ENCODE measurements at places on chromosomes 3 and 15. TPM values are rescaled to one million over a fixed set of nuclear protein-coding genes. Genes with fewer than 3 reads are reported as not detected.

DNA sequence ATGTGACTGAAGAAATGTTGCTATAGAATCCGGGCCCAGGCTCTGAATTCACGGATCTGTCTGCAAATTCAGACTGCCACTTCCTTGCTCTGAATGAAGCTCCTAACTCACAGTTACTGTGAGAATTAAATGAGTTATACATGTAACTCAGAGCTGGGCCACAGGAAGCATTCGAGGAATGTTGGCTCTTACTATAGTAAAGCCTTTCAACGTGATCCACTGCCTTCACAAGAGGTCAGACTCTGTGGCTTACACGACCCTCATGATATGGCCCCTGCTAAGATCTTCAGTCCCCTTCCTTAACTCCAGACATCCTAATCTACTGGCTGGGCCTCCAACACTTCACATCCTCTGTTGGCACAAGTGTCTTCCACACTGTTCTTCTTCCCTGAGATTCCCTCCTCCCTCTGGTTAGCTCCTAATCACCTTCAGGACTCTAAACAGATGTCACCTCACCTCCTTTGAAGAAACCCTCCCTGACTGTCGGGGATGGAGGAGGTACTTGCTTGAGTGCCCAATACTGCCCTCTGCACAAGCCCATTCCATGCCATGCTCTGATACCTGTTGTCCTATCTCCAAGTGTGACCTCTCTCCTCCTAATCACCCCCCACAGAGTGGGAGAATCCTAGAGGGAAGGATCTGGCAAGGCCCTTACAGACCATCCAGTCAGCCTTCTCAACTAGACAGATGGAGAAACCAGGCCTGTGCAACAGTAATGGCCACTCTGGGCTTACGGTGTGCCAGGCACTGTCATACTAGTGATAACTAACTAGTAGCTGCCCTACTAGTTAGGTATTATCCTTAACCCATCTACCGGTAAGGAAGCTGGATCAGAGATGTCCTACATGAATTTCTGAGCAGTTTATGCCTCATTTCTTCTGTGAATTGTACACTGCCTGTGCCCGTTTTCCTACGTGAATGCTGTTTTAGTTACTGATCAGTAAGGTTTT lies 1.3 kb downstream of the ACTR8 start:
- DNase-seq = no peak

DNA sequence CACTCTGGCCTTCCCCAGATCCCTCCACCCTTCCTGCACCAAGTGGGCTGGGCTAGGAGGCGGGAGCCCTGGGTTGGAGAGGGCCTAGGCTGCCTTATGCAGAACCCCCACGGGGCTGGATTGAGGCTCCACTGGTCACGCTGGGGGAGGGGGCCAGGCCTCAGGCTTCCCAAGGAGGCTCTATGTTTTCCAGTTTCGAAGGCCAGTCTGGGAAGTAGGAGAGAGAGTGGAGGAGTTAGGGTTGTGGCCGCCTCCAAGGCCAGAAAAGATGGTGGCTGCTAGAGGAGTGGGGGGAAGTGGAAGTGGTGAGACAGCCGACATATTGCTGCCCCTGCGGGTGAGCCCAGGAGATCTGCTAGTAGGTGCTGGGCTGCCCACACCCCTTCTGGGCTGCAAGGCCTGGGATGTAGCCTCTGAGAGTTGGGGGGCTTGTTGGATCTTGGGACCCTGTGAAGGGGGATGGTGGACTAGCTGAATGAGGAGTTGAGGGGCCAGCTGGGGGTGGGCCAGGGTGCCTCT lies 1.2 kb downstream of the GNAI2 start:
- no peak for DNase-seq

The MUSTN1 gene
- 0.27 TPM for polyA plus RNA-seq

DNA sequence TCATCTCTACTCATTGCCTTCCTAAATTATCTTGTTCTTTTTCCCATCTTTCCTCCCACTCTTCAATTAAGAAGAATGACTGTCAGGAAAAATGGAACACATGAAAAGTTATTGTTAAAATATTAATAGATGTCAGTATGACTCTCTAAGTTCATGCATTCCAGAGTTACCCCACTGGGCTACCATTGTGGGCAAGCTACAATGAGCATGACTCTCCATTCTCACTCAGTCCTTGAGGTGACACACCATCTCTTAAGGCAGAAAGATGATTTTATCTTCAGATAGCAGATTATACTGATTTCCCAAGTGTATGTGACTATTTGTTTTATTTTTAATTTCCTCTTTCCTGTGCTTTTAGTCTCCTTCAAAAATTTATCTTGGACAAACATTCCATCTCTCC lies 144.3 kb downstream of the ALCAM start:
- DNase-seq = no peak

DNA sequence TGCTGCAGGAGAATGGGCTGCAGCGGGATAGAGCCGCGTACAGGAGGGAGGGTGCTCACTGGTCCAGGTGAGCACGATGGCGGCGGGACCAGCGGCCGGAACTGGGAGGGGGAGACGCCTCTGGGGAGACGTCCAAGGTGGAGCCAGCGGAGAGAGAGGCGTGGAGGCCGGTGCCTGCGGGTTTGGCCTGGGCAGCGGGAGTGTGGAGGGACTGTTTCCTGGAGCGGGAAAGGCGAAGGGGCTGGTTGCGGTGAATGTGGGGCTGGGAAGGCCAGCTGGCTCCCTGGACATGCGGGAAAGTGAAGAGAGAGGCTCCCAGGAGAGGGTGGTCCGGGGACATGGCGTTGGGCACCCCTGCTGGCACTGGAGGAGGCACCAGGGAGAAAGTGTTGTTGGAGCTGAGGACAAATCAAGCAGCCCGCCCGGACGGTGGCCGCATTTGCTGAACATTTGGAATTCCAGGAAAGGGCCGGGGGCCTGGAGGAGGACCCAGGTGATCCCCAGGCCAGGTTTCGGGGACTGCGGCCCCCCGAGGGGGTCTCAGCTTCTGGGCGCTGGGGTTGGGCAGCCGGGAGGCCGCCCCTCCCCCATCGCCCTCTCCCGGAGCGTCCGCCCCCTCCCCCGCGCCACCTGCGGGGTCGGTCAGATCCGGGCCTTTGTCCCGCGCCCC lies 34.3 kb downstream of the DNAJB8 start:
- DNase-seq = no peak

The IL16 gene
- polyA plus RNA-seq = 5.4 TPM

The SIAH2 gene
- polyA plus RNA-seq = 18.8 TPM

DNA sequence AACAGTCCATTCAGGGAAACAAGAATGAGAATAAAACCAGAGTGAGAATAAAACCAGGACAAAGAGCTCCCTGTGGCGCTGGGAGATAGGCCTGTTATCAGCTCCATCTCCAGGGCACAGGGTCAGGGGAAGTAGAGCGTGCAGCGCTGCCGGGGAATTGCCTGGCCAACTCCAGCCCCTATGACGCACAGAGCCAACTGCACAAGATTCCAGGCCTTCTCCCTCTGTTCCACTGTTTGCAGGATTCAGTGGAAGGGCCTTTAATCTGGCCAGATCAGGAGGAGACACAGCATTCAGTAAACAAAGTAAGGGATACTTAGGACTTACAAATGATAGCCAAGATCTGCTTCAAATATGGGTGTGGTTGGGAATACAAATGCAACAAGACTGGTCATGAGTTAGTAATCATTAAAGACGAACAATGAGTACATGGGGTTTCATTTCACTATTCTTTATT lies 49.4 kb downstream of the ITGB5 start:
- no peak for DNase-seq

- peak; percentile 9 for DNase-seq
Observed at GRCh38 chr3:165800970-165801369, 36.3 kb downstream of the BCHE start.

- DNase-seq = no peak
Observed at GRCh38 chr3:78183906-78184599, 1144.2 kb downstream of the ROBO2 start.

GRCh38 chr3:151434151-151434890 lies 26.5 kb downstream of the IGSF10 start:
- no peak for DNase-seq

The DPH3 gene
- polyA plus RNA-seq = 21.9 TPM

- no peak for DNase-seq
Observed at GRCh38 chr3:7423995-7424394, 563.1 kb downstream of the GRM7 start.

The CCK gene
- polyA plus RNA-seq = 0.37 TPM

- DNase-seq = no peak
Observed at GRCh38 chr15:59524331-59524731, 86.3 kb downstream of the FAM81A start.

- DNase-seq = no peak
Observed at GRCh38 chr3:64825404-64826120, 137.8 kb upstream of the ADAMTS9 start.
